ENCODE measurements at places on chromosomes 13 and 19. TPM values are rescaled to one million over a fixed set of nuclear protein-coding genes. Genes with fewer than 3 reads are reported as not detected.
A peak's percentile ranks its signal among the peaks of the same experiment; 100 is the strongest.

DNA sequence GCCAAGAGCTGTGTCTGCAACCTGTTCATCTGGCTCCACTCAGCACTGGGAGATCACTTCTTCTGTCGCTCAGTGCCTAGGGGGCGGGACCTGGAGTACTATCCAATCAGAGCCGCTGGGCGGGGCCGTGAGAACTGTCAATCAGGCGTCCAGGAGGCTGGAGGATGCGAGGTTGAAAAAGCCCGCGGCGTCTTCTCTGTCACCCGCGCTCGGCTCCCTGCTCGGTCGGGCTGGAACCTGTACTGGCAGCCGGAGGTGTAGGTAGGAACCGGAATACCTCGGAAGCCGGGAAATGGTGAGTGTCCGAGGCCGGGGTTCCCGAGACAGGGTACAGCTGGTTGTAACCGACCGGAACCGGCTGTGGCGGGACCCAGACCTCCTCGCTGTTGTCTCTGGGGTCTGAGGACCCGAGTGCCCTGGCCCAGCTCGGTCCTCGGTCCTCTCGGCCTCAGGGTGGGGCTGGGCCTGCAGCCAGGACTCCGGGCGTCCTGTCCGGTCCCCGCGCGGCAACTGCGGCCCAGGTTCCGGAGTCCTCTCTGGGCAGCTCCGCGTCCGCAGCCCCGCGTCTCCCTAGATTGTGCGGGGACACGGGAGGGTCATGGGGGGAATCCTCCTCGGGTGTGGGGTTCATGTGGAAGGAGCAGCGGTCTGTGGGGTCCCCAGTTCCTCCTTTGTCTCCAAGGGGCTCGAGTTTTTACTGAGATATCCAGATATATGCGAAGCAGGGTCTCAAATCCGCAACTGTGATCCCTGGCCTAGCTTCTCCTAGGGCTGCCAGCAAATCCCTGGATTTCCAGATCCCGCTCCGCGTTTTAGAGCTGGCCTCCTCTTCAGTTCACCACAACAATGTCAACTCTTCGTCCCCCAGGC, 42.6 kb downstream of the ZNF627 start:
- H3K27ac ChIP-seq: peak overlapping the region; percentile 93
- no peaks in the 10 kb centered on the region for H3K27me3 ChIP-seq
- H3K36me3 ChIP-seq: peaks cover 2% of the 10 kb centered on the region
- H3K4me1 ChIP-seq: no peaks in the 10 kb centered on the region
- peak overlapping the region; percentile 86 for H3K4me3 ChIP-seq

DNA sequence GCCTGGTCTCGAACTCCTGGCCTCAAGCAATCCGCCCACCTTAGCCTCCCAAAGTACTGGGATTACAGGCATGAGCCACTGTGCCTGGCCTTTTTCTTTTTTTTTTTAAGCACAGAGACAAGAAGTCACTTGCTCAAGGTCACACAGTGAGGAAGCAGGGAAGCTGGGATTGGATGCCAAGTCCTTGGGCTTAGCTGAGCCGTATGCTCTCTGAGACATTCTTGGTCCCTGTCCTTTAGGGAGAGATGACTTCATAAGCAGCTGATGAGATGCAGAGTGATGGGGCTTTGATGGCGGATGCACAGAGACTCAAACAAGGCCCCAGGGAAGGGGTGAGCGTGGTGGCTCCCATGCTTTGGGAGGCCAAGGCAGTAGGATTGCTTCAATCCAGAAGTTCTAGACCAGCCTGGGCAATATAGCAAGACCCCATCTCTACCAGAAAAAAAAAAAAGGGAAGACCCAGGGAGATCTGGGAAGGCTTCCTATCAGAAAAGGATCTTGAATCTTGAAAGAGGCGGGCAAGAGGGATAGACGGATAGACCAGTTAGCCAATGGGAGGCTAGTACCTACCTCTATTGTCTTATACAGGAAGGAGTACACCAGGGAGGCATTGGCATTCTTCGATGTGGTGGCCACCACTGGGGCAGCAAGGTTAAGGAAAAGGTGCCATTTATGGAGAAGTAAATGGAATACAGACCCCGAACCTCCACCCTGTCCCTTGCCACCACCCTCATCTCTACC, 3.9 kb downstream of the AP1M2 start:
- H3K4me1 ChIP-seq: peaks cover 5% of the 10 kb centered on the region
- no peak overlapping the region for H3K27ac ChIP-seq
- no peak overlapping the region for H3K4me3 ChIP-seq
- no peak for DNase-seq

GRCh38 chr13:114118086-114118485, 14.3 kb downstream of the RASA3 start:
- peaks cover 32% of the 10 kb centered on the region for H3K4me1 ChIP-seq
- H3K4me3 ChIP-seq: no peak overlapping the region
- H3K27me3 ChIP-seq: peaks cover 2% of the 10 kb centered on the region
- H3K27ac ChIP-seq: peak overlapping the region; percentile 80
- no peak for DNase-seq

RASIP1 gene
- 2.1 TPM for total RNA-seq

DNA sequence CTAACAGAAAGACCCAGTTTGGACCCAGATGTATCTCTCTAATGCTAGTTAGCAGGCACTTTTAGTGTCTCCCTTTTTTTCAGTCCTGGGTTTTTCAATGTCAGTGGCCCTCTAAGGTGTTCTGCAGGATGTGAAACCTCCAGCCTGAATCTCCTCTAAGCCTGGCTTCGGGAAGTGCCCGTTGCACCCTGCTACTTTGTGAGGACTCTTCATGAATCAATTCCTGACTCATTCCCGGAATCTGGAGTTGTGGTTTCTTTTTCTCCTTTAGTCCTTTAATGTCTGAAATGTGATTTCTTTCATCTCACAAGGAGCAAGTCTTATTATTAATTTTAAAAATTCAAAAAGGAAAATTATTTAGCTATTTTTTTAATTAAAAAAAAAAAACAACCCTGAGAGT, 116.0 kb downstream of the ZNF536 start:
- no peaks in the 10 kb centered on the region for H3K36me3 ChIP-seq
- DNase-seq: no peak
- no peak overlapping the region for H3K4me3 ChIP-seq

IZUMO1 gene
- total RNA-seq: 0.80 TPM

TMEM38A gene
- 5.7 TPM for total RNA-seq

NKG7 gene
- not detected for total RNA-seq

- no peak for DNase-seq
- no peak overlapping the region for H3K4me3 ChIP-seq
- H3K27ac ChIP-seq: no peak overlapping the region
Observed at GRCh38 chr13:90443268-90443667, 904.2 kb upstream of the MIR17HG start.

GDF15 gene
- total RNA-seq: 3.2 TPM

ZNF225 gene
- 7.9 TPM for total RNA-seq

CDX2 gene
- total RNA-seq: not detected

GRCh38 chr13:52846567-52847321, 1.7 kb downstream of the PCDH8 start:
- peak; percentile 91 for DNase-seq
- H3K27me3 ChIP-seq: peaks cover 81% of the 10 kb centered on the region
- peaks cover 27% of the 10 kb centered on the region for H3K4me1 ChIP-seq
- no peaks in the 10 kb centered on the region for H3K36me3 ChIP-seq

DNA sequence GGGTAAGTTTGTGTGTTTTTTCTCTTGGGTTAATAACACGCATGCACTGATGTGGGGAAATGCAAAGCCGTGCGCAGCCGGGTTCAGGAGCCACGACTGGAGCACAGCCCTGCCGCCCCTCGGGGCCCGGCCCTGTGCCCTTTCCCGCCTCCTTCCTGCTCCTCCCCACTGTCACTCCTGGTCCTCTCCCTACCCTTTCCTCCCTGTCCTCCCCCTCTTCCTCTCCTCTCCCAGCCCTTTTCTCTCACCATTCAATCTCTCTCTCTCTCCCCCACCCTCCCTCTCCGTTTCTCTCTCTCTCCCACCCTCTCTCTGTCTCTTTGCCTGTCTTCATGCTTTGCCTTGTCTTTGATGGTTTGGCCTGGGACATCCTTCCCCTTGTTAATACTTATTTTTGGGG, 27.2 kb downstream of the PLEKHJ1 start:
- H3K4me3 ChIP-seq: no peak overlapping the region
- peaks cover 20% of the 10 kb centered on the region for H3K36me3 ChIP-seq
- DNase-seq: no peak
- H3K4me1 ChIP-seq: no peaks in the 10 kb centered on the region
- no peaks in the 10 kb centered on the region for H3K27me3 ChIP-seq
- no peak overlapping the region for H3K27ac ChIP-seq

BRSK1 gene
- total RNA-seq: 46.0 TPM

SYCN gene
- total RNA-seq: not detected

- no peak overlapping the region for H3K4me3 ChIP-seq
- no peak overlapping the region for H3K27ac ChIP-seq
- H3K36me3 ChIP-seq: peaks cover 17% of the 10 kb centered on the region
Observed at GRCh38 chr19:7562646-7563393, 27.3 kb downstream of the PNPLA6 start.

DNA sequence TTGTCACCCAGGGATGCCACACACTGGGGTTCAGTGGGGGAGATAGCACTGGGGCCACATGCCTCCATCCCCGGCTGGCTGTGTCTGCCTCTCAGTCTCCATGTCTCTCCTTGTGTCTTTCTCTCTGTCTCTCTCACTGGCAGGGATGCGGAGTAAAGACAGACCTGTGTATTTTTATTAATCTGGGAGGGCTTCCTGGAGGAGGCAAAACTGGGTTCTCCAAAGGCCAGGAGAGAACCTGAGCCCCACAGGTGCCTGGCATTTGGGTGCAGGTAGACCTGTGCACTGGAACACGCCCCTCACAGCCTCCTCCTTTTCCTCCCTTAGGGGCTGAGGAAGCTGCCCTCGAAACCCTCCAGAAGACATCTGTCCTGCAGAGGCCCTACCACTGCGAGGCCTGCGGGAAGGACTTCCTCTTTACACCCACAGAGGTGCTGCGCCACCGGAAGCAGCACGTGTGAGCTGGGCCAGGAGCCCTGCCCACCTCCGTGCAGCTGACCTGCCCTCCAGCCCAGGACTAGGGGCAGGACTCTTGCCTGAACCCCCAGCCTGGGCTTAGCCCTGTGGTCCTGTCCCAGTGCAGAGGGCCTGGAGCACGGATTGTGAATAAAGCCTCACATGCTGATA, 32.7 kb downstream of the DHX34 start:
- no peak overlapping the region for H3K4me3 ChIP-seq
- H3K27me3 ChIP-seq: no peaks in the 10 kb centered on the region
- H3K4me1 ChIP-seq: no peaks in the 10 kb centered on the region
- H3K27ac ChIP-seq: no peak overlapping the region
- DNase-seq: no peak

Measured in mesothelial cell of epicardium (in vitro differentiated cells).